RPMI7951 (cell line): ENCODE measurements at places on chromosomes 16 and 17. TPM values are rescaled to one million over a fixed set of nuclear protein-coding genes. Genes with fewer than 3 reads are reported as not detected.

DNA sequence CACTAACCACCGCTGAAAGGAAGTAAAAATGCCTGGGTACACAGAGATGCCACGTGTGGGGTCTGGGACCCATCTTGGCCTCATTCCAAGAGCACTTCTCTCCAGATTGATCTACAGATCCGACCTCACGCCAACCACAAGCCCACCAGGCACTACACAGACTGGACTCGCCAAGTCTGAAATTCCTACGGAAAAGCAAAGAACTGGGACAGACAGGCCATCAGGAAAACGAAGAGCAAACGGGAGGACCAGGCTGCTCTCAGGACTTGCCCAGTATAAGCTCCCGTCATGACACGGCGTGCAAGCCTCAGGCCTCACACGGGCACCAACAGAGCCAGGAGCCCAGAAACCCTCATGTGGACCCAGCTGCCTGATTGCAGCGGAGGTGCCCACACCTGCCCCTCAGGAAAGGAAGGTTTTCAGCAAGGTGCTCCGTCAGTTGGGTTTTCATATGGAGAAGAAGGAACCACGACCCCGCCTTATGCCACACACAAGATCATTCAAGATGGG, 20.1 kb upstream of the C16orf95 start:
- no peak for DNase-seq

DNA sequence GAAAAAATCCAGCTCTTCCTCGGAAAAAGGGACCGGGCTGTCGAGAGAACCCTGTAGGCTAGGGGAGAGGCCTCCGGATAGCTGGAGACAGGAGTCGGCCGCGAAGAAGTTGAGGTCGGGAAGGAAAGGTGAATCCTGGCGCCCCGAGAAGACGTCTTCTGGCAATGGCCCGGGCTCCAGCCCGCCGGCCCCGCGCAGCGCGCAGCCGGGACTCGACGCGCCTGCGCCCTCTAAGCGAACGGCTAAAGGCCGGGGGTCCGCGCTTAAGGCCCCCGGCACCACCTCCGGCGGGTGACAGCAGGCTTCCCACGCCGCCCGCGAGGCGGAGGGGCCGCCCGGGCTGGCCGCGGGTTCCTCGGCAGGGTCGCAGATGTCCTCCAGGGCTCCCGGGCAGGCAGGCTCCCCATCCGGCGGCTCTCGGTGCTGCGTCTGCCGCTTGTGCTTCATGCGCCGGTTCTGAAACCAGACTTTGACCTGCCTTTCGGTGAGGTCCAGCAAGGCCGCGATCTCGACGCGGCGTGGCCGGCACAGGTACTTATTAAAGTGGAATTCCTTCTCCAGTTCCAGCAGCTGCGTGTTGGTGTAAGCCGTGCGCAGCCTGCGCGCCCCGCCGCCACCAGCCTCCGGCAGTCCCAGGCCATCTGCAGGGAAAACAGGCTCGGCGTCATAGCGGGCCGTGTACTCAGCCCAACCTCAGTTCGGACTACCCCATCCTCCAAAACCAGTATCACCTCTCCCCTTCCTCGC, 1.6 kb downstream of the HOXB2 start:
- peak; percentile 75 for DNase-seq

- no peak for DNase-seq
Measured at GRCh38 chr17:39943702-39944392, 16.3 kb downstream of the LRRC3C start.

DNA sequence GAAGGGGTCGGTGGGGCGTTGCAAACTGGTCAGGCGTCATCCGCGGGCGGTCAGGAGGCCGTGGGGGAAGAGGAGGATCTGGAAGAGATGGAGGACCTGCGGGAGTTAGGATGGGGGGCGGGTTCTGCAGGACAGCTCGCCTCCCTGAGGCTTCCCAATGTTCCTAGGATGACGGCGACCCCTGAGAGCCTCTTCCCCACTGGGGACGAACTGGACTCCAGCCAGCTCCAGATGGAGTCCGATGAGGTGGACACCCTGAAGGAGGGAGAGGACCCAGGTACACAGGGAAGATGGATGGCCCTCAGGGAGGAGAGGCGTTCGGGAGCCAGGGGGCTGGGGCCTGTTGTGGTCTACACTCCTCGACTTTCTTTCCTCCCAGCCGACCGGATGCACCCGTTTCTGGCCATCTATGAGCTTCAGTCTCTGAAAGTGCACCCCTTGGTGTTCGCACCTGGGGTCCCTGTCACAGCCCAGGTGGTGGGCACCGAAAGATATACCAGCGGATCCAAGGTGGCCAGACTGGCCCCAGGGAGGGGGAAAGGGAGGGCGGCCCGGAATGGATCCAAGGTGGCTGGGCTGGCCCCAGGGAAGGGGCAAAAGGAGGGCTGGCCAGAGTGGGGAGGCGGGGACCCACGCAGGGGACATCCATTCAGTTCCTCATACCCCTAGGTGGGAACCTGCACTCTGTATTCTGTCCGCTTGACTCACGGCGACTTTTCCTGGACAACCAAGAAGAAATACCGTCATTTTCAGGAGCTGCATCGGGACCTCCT, 839 bp downstream of the PLD2 start:
- DNase-seq: no peak

GRCh38 chr17:35141681-35142466, at the start of gene NLE1:
NLE1 (minus strand) TSS chr17:35142303; CDS start chr17:35142275, 28 bp downstream.
- peak; percentile 78 for DNase-seq

DNA sequence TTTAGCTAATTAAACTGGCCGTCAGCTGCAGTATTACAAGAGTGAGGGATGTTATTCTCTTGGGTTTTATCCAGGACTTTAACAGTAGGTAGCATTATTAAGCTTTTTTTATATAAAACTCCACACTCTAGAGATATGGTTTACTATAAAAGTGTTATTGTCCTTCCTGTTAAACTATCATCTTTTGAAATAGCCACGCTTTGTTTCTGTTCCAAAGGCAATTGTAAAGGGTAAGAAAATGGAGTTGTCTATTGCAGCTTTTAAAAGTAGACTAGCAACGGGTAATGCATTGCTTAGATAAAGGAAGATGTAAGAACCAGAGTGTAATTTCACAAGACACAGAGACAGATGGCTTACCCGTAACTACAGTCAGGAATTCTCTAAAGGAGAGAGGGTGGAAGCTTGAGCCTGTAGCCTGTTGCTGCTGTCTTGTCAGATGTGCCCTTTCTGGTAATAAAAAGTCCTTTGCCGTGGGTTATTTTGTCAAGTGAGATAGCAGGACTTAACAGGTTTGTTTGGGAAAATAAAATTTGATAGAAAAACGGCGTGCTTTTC, 56.4 kb downstream of the WWOX start:
- DNase-seq: no peak

The SCGB1C2 gene
- total RNA-seq: not detected in 2 replicates
